ENCODE measurements at places on chromosomes 2 and 18.

GRCh38 chr2:173002751-173003541, 72.7 kb upstream of the MAP3K20 start:
- peak; percentile 54 for DNase-seq

DNA sequence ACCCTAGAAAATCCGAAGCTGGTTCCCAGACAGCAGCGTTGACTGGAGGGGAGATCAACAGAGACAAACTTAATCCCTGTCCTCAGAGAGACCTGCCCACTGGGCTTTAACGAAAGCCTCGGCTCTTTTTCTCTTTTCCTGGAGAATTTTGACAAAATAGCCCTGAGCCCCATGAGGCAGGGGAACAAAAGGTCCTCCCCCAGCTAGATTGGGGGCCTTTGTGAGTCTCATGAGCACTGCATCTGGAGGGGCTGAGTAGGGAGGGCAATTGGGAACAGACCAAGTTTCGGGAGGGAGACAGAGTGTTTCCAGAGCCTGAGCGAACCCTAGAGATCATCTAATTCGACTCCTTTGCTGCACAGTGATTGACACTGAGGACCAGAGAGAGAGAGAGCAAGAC, 123.9 kb upstream of the HAAO start:
- no peak for DNase-seq

DNA sequence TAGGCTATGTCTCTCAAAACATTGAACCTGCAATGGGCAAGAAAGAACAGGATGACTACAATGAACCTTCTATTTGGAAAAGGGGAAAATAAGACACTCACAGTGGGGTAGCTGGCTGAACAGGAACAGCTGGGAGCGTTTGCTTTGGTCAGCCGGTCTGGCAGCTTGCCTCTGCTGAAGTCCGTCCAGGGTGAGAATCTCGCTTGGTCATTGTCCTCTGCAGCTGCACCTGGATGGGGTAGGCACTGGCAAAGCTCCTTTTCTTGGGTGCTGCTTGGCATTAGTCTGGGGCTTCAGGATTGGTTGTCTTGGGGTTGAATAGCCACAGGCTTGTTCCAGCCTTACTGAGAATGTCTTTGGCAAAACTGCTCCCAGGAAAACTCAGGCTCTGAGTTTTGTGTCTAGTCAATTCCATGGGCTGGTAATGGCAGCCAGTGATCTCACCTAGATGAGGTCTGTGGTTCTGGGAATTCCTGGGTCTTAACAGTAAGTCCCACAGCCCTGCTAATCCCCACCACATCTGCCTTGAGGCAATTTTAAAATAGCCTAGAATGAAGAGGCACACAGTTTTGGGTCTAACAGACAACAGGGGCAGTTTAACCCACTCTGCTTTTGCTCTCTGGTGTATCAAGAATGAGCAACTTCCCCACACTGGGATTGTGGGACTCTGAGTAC, 13.4 kb downstream of the NEDD4L start:
- no peak for DNase-seq

DNA sequence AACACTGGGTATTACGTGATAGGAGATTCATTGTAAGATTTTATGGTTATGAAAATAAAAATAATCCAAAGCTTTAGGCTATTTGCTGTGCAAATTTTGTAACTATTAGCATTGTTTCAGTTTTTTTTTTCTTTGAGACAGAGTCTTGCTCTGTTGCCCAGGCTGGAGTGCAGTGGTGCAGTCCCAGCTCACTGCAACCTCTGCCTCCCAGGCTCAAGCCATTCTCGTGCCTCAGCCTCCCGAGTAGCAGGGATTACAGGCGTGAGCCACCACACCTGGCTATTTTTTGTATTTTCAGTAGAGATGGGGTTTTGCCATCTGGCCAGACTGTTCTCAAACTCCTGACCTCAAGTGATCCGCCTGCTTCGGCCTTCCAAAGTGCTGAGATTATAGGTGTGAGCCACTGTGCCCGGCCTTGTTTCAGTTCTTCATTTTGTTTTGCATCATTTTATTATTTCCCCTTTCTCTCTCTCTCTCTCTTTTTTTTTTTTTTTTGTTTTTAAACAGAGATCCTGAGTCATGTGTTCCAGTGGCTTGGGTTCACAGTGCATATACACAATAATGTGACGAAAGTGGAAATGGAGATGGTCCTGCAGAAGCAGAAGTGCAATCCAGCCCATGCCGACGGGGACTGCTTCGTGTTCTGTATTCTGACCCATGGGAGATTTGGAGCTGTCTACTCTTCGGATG, 25.8 kb downstream of the CASP10 start:
- DNase-seq = no peak

DNA sequence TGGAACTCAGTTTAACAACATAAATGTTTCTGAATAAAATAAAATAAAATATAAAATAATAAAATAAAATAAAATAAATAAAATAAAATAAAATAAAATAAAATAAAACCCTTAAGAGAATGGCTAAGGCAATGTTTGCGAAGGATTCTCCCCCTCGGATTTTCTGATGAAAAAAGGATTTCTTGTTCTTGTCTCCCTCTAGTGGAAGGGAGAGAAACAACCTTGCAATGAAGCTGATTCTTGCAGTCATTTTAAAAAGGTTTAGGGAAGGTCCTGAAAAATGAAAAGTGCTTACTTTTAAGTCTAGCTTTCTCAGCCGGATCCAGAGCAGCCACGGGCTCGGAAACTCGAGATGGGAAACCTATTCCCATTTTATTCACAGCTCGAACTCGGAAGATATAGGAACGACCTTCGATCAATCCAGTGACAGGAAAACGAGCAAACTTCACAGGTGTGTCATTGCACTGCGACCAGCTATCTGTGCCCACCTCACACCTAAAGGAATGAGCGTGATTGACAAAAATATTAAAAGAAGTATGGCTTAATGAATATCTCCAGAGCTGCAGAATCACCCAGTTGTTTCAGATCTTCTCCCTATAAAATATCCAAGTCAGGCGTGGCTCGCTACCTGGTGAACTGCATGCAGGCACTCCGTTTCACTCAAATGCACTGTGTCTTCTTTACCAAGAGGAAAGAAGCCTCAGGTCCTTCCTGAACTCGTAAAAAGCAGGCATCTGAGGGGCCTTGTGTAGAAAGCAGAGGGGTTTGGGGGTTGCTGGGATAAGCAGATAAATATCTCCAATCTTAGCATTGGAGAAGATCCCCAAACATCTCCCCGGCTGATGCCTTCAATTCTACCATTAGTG, 68.1 kb downstream of the MYOM1 start:
- peak; percentile 35 for DNase-seq

DNA sequence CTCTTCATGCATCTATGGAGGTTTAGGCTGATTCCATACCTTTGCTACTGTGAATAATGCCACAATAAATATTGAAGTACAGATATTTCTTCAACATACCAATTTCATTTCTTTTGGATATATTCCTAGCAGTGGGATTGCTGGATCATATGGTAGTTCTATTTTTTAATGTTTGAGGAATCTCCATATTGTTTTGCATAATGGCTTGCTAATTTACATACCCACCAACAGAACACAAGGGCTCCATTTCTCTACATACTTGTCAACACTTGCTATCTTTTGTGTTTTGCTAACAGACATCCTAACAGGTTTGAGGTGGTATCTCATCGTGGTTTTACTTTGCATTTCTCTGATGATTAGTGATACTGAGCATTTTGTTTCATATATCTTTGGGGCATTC, 253.2 kb downstream of the ZNF804A start:
- DNase-seq = no peak

- DNase-seq = no peak
These were observed 80.5 kb downstream of the TMEM185B start for GRCh38 chr2:120142528-120143219.

GRCh38 chr2:86054535-86055082, 51.1 kb downstream of the POLR1A start:
- no peak for DNase-seq

- no peak for DNase-seq
These were observed 125.3 kb downstream of the MBP start for GRCh38 chr18:77007251-77007650.

DNA sequence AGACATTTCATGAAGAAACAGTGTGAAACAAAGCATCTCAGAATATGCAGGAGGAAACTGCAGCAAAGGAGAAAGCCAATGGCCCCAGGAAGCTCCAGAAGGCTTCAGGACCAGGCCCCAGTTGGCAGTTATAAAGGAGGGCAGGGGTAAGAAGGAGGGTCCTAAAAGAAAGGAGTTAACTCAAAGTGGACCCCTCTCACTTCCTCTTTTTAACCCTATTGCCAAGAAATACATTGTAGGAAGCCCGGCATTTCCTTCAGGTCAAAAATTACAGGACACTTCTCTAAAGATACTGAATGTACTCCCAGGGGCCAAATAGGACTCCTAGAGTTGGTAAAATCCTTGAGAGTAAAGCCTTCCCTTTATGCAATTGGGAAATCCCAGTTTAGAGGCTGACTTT, 77.1 kb upstream of the TGFA start:
- no peak for DNase-seq

- DNase-seq = no peak
These were observed 433.8 kb upstream of the ID2 start for GRCh38 chr2:8247905-8248622.

DNA sequence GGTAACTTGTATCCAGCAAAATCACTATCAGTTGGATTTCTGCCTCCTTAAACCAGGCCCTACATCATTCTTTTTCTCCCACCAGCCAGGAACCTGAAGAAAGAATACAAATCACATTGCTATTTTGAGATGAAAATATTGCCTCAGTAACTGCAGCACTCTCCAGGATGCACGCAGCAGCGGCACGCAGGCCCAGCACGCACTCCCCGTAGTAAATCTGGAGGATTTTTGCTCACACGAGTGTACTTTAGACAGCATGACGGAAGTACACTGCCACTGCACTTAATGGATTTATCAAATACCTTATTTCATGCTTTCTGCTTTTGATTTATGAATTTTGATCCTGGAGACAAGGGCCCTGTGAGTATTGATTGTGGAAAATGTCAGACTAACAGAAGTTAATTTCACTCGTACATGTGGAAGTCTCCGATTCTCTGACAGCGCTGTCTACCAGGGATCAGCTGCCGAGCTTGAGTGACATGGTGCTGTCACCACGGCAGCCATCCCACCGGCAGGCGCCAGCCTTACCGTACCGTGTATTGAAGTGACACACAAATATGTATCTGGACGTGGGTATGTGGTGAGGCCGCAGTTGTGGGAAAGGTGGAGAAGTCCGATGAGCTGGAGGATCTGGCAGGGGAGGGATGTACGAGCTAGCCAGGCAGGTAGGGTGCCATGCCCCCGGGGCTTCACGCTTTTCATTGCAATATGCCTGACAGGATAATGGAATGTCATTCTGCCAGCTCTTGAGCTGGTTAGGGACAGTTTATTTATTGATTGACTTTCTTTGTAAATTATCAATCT, 863.7 kb downstream of the GALR1 start:
- DNase-seq = no peak

DNA sequence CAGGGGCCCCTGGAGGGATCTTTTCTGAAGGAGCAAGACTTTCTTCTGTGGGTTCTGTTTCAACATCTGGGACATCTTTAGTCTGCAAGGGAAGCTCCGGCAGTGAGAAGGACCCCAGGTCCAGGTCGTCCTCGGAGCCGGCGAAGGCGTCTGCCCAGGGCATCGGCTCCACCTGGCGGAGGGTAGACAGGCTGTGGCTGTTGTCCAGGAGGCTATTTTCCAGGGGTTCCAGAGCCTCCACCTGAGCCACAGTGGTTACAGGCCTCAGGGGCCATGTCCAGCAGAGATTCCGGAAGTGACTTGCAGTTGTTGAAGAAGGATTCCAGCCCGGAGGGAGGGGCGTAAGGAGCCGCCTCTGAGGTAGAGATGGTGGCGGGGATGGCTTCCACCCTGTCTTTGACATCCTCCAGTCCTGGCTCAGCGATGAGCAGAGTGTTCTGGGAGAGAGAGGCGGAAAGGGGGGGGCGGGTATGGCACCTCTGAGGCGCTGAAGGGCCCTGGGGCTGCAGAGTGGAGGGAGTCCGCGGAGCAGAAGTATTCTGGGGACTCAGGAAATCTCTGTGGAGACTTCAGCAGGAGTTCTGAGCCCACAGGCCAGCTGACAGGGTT, 891.3 kb upstream of the LRRTM1 start:
- DNase-seq = no peak

- peak; percentile 28 for DNase-seq
These were observed 7.2 kb upstream of the TSN start for GRCh38 chr2:121748202-121748601.

GRCh38 chr2:20061476-20061875, 10.0 kb upstream of the LAPTM4A start:
- DNase-seq = no peak

- DNase-seq = no peak
These were observed 70.3 kb downstream of the VAPA start for GRCh38 chr18:9984080-9984479.

DNA sequence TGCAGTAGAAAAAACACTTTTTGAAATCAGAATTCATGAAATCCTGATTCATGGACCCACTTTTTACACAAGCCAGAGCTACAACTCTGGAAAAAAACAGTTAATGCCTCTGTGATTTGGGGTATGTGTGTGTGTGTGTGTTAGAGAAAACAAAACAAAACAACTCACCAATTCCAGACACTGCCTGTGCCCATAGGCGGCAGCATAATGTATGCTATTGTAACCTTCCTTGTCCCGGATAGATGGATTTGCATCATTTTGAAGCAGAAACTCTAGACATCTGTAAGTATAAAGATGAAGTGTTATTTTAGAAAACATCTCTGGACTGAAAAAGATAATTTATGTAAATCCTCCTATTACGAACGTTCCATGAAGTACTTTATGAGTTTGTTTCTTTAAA, 152.0 kb upstream of the PGAP1 start:
- DNase-seq = no peak

DNA sequence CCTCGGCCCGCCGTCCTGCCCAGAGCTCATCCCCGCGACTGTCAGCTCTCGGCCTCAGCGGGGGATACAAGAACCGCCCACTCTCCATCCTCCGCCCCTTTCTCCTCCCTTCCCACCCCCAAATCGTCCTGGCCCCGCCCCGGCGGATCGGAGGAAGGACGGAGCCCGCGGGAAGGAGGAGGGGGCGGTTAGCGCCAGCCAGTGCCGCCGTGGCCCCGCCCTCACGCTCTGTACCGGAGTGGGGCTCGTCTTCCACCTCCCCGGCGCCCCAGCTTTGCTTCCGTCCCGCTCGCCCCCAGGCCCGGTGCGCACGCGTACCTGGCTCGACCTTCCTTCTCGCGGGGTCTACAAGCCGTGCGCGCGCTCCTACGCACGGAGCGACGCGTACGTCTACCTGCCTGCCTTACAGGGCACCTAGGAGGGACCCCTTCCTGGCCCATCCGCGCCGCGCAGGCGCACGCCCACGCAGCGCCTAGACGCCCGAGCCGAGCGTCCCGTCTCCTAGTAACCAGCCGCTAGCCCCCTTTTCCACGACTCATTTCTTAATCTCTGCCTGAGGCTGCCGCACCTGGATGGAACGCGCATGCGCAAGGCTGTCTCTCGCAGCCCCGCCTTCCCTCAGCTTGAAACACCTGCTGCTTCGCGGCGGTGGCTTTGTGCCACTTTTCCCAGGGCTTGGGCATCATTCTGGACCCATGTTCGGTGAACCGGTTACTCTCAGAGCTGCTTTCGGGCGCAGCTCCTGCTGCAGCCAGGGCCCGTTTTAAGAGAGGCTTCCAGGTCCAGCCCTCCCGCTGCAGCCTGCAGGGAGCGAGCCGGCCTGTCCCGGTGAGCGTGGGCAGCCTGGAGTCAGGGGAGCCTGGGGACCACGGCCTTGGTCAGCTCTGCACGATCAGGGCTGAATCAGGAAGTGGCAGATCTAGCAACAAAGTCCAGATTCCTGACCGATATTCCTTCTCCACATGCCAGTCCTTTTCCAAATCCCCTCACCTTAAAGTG, at the start of gene C2orf15:
Gene C2orf15 (plus strand): TSS at position 598 of the 999 bp plus-strand sequence. CDS start 8,852 bp downstream, outside the sequence.
- DNase-seq = peak; percentile 84

GRCh38 chr2:229996320-229996719, 72.4 kb downstream of the SLC16A14 start:
- no peak for DNase-seq

Measured in endothelial cell of umbilical vein (primary cell).